Activated CD4-positive, alpha-beta T cell treated with anti-CD3 and anti-CD28 coated beads, Interleukin-2, amount 10 ng/mL, durations not matched to agents 7 days and 5 days (primary cell): ENCODE measurements at places on chromosomes 2 and 18.

GRCh38 chr2:119681203-119681867, 2.3 kb downstream of the TMEM177 start:
- DNase-seq, result no peak

- no peak for DNase-seq
Measured at GRCh38 chr2:102063941-102064678, 72.3 kb downstream of the IL1R2 start.

DNA sequence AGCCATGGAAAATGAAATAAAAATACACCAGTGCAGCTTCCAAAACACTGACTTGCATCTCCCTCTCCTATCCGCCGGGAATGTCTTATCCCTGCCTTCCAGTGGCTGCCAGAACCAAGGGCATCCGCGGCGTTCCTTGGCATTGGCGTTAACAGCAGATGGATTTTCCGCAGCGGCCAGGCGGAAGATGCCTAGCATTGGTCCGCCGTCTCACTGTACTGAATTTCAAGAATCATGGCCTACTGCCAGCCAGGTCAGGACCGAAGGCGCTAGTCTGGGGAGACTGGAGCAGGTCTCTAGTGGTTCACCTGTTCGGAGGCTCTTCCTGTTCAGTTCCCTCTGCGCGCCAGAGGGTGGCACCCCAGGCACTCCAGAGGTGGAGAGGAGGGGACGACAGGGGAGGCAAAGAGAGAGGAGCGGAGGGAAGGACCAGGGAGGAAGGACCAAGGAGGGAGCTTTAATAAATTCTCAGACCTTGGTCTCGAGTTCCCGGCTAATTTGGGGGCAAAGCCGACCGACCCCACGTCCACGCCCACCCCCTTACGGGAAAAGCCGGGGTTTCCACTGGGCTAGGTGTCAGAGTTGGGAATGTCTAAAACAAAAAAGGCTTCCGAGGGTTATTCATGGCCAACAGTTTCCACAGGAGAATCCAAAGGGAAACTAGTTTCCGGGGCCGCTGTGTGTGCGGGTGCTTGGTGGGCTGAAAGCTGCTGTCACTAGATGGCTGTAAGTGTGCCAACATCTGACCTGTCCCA, 3.7 kb upstream of the BCL2L11 start:
- DNase-seq, result peak; percentile 74

- DNase-seq, result no peak
Measured at GRCh38 chr2:62920070-62920469, 130.6 kb upstream of the OTX1 start.

DNA sequence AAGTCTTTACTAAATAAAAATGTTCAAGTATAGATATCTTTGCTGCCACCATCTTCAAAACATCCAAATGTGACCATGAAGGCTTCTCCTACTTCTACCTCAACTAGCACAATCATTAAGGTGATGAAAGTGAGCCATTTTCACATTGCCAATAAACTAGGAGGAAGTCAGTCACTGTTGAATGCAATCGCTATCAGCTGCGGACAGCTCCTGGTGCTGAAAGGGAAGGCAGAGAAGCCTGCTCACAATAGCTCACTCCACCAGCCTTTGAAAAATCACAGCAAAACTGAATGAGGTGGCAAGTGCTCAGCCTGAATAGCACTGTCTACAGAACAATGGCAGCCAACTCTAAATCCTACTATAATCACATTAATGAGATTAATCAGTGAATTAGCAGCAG, 2.2 kb downstream of the MYT1L start:
- DNase-seq, result no peak

GRCh38 chr2:170284205-170284604, 106.3 kb downstream of the MYO3B start:
- no peak for DNase-seq

DNA sequence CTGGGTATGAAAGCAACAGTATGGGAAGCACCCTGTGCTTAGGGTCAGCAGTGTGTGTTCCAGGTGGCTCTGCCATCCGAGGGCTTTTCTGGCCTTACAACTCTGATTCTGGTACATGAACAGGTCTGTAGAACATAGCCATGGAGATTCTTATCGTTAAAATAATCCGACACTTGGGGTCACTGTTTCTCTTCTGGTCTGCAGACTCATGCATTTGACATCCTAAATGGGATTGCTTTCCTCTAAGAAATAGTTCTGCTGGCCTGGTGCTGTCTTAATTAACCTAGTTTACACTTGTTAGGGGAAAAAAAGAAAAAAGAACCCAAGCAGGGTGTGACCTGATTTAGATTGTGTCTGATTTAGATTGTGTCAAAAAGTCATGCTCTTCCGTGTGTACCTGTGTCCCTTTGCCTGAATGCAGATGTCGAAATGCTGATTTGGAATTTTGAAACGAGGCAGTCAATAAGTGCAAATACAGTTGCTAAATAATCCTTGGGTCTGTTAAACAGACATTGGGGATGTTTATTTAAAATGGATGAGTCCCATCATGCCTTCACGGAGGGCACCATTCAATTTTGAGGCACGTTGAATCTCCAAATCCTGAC, 59.6 kb downstream of the TRPM8 start:
- peak; percentile 56 for DNase-seq

DNA sequence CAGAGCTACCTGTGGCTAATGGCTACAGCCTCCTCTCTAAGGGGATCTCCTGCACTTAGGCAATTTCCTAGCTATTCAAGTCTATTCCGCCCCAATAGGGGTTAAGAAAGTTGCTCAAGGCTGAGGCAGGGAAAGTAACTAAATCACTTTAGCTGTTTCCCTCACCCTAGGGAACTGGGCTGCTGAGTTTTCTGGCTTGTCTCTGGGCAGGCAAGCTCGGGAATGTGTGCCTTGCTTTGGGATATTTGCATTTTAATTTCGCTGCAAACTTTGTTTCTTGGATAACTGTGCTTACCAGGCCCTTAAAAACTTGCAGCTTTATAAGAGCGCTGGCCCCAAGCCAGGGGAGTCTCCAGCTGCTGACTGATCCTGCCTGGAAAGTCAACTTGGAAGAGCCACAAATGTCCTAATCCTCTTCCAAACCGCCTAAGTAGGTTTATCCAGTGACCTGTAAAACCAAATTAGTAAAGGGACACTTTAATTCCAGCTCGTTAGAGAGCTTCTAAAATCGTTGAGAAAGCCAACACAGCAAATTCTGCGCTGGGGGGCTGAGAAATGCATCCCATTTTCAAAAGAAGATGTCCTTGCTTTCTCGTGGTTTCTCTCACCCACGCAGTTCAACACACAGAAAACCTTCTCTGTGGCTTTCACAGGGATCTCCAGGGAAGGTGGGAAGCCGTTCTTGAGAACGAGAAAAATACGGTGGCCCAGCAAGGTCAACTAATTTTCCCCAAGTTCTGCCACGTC, 59.5 kb upstream of the SP3 start:
- DNase-seq, result no peak

GRCh38 chr18:56927786-56928185, 219.1 kb upstream of the BOD1L2 start:
- no peak for DNase-seq

DNA sequence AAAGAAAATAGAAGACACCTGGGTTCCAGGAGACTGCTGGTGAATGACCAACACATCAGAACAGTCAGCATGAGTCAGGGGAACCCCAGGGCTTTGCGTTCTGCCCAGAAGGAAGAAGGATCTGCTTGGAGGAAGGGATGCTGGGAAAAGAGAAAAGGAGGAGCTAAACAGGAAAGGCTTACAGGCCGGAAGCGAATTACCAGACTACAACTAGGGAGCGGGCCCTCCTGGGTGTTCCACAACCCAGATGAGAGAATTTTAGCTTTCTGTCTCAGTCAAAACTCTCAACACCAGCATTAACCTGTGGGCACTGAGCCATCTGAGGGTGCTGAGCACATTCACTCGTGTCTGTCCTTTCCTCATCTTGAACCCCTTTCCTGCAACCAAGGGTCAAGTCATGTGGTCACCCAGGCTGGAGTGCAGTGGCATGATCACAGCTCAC, 19.2 kb downstream of the CDC42EP3 start:
- DNase-seq, result no peak
